ENCODE measurements at places on chromosomes 12 and 14.

GRCh38 chr12:71846322-71846940 is 6.9 kb downstream of the TBC1D15 start:
- no peak for DNase-seq

DNA sequence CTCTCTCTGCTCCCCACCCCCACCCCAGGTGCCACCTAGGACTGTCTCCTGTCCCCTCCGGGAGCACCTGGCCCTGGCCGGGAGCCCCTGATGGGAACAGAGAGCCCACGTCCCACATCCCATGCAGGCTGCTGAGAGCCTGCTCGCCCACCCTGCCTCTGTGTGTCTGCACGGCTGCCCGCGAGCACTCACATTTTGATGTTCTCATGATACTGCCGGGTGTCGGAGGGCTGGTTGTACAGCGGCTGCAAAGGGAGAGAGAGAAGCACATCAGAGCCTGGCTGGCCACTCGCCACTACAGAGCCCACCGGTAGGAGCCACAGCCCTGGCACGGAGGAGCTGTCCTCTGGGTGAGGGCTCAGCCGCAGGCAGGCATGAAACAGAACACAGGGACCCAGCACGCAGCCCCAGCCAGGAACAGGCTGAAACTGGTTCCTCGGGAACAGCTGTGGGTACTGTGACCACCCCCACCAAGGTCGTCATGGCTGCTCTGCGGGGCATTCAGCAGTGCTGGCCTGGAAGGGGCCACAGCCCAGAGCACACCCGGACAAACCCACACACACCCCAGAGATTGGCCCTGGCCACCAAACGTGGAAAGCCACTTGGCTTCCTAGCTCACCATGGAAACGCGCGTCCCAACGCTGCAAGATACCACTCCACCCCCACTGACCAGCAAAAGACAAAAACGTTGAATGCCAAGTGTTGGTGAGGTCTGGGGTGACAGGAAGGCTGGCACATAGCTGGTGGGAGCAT is 117.6 kb downstream of the NCOR2 start:
- DNase-seq = no peak

DNA sequence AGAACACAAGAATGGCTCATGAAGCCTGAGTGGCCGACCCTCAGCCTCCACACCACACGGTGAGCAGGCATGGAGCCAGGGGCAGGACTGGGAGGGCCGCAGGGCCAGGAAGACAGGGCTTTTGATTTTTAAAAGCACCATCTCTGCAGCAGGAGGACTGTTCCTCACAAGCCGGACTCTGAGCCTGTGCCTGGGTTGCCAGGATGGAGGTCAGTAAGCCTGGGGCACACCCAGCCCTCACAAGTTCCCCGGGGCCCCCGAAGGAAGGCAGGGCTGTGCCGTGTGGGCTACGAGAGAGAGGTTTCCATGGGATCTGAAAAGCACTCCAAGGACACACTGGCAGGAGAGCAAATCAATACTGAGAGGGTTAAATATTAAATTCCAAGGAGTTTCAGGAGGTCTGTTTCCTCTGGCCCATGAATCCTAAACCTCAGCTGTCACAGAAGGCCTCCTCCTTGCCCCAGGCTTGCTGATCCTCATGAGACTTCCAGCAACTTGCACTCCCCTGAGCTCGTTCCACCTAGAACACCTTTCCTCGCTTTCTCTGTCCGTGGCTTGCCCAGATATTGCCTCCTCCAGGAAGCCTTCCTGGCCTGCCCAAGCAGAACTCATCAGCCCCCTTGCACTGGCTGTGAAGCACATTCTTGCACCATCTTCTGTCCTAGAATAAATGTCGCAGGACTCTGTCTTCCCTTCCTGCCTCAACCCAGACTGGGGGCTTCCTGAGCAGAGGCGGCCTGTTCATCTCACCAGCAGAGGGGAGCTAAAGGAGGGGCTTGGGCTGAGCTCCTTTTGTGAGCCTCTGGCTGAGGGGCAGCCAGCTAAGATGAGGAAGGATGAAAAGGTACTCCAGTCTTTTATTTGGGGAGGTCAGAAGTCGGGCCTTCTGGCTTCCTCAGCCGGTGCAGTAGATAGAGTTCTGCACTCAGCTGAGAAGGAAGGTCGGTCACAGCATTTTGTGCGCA is 64.6 kb downstream of the CCDC88C start:
- DNase-seq = no peak

DNA sequence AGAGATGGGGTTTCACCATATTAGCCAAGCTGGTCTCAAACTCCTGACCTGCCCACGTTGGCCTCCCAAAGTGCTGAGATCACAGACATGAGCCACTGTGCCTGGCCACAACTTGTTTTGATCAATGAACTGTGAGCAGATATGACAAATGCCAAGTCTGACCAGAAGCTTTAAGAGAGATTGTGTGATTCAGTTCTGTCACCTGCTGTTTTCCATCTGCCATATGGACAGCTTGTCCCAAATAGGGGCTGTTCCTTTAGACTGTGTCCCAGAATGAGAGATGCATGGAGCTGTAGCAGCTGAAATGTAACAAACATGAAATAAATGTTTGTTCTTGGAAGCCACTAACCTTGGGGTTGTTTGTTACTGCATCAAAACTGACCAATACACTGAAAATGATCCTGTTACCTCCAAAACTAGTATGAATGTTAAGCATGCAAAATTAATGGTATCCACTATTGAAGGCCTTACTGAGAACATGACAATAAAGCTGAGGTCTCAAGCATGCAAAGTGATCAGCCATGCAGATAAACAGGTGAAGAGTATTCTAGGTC is 65.9 kb upstream of the MED13L start:
- DNase-seq = no peak

- DNase-seq = no peak
Observed at GRCh38 chr12:58029260-58029659, 87.9 kb downstream of the ATP23 start.

GRCh38 chr14:36503771-36504741 is 16.0 kb downstream of the NKX2-1 start:
- DNase-seq = no peak

DNA sequence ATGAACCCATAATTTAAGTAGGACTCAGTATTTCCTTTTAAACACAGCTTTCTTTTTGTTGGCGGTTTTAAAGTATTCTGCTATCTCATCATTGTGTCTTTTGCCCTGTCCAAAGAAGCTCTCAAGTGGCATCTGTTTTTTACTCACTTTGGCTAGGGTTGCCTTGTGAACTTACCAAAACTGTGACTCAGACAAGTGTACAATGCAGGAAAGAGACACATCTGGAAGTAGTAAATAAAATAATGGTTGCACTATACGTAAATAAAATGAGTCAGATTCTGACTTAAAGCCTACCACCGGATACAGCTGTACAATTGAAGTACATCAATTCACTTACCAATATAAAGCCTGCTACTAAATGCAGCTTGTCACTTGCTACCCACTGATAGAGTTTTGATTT is 619.2 kb upstream of the LRFN5 start:
- DNase-seq = no peak

- no peak for DNase-seq
Observed at GRCh38 chr12:115823635-115824034, 453.9 kb downstream of the MED13L start.

DNA sequence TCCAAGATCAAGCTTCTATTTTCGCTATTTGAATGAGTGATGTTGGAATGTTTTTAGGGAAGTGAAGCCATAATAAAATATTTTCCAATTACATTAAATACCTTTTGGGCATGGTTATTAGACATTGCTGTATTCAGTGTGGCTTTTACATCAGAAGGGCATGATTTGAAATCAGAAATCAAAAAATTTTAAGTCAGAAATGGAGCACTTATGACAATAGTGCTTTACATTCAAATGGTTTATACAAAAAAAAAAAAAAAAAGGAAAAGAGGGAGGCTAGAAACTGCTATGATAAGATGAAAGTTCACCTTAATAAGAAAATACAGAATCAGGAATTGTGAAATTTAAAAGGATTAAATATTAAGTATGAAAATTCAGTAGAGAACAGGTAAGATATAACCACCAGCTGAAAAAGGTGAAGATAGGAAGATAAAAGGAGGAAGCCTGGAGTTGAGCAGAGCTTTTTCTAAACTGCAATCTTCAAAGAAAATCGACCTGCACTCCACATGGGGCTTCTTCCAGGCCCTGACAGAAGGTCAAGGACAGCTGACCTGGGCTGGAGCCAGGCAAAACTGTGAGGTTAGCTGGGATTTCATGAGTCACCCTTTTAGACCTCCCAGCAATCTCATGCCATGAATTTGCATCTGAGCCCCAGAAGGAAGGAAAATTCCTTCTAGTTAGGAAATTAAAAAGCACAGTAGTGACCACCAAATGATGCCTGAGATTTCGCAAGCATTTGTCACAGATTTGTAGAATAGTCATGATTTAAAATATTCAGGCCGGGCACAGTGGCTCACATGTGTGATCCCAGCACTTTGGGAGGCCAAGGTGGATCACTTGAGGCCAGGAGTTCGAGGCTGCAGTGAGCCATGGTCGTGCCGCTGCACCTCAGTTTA is 23.4 kb upstream of the BMP4 start:
- DNase-seq = no peak

DNA sequence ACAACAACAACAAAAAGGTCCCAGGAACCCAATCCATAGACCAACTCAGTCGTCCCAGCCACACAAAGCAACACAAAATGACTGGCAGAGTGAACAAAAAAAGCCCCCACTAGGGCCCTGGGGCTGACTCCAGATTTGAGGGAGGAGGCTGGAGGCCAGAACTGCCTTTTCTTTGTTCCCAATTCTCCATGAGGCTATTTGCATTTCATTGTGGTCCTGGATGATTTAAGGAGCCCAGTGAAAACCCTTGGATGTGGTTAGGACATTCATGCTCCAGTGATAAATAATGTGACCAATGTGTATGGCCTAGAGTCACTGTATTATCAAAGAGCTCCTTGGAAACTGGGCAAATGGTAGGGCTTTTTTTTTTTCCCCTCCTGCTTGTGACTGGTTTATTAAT is 192.9 kb downstream of the NUAK1 start:
- DNase-seq = no peak

- DNase-seq = no peak
Observed at GRCh38 chr12:63041601-63042000, 106.7 kb upstream of the PPM1H start.

- DNase-seq = no peak
Observed at GRCh38 chr14:52248057-52248456, 19.4 kb upstream of the PTGDR start.

GRCh38 chr12:82174936-82175335 is 183.3 kb downstream of the CCDC59 start:
- DNase-seq = no peak
